ENCODE measurements at places on chromosomes 2 and 18.

DNA sequence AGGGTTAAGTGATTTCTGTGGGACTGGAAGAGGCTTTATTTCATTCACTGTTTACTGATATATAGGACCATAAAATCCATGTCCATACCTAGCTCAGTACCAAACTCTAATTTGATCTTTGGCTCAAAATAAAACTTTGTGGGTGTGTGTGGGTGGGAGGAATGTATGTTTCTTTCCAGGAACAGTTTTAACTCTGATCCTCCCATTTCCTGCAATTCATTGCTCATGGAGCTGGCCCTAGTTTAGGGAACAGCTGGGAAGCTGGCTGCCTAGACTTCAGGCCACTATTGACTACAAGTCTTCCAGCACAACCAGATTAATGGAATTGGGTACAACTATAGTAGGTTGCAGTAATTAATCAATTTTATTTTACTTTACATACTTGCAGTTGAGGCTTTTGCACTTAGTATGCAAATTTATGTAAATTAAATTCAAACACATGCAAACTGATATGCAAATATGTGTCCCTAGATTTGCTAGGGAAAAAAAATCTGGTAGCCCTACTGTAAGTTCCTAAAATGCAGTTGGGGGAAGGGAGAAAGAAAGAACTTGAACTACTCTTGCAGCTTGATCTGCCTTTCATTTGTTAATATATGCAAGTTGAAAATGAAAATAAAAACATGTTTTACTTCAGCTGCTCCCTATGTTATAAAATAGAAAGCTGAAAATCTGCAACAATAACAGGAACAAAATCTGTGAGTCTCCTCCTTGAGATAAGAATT lies 1070.3 kb upstream of the CELF4 start:
- no peak for DNase-seq

DNA sequence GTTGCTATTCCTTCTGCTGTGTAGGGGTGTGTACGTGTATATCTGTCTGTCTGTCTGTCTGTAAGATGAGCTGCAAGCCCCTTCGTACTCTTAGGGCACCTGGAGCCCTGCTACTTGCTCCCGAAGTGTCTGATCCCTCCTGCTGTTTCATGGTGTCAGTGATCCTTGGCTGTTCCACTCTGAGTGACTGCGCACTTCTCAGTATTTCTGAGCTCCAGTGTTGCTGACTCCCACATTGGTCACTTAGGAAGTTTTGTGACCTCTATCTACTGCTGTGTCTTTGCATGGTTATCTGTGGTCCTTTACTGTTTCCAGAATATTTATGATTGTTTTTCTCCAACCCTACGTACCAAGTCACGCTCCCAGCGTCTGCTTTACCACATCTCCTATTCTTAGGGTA lies 16.2 kb downstream of the SEMA4F start:
- DNase-seq, result no peak

DNA sequence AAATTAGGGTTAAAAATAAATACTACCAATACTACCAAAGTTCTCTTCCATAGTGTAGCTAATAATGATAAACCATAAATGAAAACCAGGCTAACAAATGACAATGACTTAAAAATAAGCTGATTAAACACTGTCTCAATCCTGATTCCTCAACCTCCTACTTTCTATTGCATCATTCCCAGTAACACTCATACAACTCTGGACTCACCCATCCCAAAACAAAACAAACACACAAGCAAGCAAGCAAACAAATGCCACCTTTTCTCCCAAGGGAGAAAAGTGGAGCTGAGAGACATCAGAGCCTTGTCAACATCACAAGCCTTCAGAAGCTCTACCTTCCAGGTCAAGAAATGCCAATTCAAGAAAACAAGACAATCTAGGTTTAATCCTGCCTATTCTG lies 620.7 kb downstream of the NYAP2 start:
- no peak for DNase-seq

GRCh38 chr2:100527440-100528015 lies 35.3 kb upstream of the PDCL3 start:
- no peak for DNase-seq

DNA sequence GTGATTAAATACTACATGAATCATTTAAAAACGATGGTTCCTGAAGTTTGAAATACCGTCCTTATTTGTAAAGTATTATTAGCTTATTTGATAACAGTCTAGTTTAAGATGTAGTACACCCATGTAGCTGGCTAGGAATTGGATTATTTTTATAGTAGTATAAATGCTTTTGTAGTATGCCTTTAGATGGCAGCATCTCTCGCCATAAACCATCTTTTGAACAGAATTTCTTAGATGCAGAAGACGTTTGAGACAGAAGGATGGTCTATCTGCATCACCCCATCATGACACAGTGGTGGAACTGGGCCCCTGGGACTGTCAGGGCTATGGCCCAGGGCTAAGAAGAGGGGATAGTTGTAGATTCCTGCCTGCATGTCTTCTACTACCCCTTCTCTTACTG lies 152.7 kb downstream of the WDSUB1 start:
- DNase-seq, result no peak

DNA sequence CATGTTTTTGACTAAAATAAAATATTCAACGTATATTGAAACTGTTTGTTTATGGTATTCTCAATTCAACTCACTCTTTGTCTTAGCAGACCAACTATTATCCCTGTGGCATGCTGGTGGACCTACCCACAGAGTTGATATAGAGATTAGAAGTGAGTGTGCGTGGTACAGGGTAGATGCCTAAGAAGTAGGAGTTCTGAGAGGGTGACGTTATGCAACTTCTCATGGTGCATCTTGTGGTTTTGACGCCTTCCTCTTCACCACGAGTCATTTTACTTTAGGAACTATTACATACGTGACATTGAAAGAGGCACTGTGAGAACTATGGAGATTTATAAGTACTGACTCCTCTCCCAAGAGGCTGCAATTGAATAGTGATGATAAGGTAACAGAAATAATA lies 26.6 kb upstream of the NAPG start:
- DNase-seq, result no peak

DNA sequence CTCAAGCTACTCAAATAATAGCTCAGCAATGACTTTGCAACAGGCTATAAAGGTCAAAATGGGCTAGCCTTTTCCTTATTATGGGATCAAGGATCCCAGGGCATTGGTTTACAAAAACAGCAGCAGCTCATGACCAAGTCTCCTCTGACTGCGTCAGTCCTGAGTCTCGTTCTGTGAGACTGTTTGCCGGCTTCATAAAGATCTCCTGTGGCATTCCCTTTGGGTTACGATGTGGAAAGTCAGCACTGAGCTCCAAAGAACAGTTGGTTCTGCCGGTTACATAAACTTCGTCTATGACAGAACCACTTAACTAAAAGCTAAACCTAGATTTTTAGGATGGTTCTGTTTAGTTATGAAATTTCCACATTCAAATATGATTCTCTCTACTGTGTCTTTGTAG lies 674.9 kb downstream of the ZEB2 start:
- DNase-seq, result no peak

DNA sequence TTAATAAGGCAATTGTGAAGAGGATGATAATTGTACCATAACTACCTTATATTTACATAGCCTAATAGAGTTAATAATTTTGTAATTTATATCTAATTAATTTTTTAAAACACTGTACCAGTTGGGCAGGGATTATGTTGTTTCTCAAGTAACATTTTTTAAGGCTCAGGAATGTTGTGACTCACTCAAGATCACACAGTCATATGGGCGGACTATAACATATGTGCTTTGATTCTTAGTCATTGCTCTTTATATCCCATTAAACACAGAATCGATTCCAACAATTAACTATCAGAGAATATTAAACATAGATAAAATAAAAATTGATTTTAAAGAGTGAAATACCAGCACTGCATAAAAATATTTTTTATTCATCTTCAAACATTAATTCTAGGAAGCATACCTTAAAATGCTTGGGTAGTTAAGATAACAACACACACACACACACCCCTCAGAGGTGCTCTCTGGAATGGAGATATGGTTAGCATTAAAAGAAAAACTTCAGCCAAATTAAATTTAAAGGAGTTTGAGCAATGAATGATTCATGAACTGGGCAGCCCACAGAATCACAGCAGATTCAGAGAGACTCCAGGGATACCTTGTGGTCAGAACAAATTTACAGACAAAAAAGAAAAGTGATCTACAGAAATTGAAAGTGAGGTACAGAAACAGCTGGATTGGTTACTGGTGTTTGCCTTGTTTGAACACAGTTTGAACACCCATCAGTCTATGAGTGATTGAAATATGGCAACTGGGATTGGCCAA lies 869.4 kb upstream of the ID2 start:
- DNase-seq, result no peak

DNA sequence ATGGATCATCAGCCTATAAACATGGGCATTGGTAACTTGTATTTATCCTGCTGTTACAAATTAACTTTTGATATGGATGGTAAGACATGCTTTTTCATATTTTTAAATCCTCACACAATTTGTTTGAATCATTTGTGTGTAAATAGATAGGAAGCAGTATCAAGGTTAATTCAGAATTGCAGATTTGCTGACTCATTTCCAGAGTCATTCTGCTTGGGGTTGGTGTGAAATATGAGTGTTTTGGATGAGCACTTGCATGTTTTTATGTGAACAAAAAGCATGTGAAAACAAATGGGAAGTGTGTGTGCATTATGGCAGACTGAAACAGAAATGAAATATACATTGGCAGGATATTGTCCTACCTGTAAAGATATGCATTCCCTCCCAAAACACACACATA lies 11.8 kb downstream of the CCDC85A start:
- DNase-seq, result no peak

GRCh38 chr2:238225911-238226697 lies 13.7 kb downstream of the HES6 start:
- no peak for DNase-seq

DNA sequence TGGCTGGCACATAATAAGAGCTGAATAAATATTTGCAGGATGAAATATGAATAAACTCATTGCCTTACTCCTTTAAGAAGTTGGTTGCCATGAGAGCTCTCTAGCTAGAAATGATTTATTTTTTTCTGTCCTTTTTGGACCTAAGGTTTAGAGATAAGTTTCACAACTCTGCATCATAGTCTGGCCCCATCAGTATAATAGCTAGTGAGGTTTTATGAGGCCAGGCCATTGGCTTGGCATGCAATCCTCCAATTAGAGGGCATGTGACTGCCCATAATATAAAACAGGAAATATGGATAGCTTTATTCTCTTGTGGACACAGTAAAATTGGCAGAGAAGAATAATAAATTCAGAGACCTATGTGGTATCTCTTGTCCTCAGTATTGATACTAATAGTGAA lies 26.2 kb upstream of the INSIG2 start:
- DNase-seq, result no peak

DNA sequence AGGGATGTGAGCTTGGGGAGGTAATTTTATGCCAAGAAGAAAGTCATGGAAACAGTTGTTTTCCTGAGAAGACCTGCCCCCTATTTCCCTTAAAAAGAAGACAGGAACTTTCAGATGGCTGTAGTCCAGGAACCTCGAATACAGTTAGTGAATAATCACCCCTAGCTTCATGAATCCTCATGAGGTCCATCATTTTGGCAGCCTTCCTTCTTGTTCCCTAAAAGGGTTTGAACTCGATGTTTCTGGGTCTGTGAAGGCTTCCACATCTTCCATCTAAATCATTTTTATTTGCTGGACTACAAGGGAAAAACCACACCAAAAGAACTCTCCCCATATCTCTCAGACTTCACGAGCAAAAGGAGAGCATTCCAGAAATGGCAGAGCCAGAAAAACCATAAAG lies 290.8 kb downstream of the SLC4A3 start:
- DNase-seq, result no peak

GRCh38 chr2:176488431-176488830 lies 219.2 kb downstream of the MTX2 start:
- DNase-seq, result no peak

GRCh38 chr2:177675350-177675821 lies 282.8 kb downstream of the AGPS start:
- no peak for DNase-seq

- DNase-seq, result no peak
Observed at GRCh38 chr2:168583064-168583709, 127.1 kb downstream of the CERS6 start.

DNA sequence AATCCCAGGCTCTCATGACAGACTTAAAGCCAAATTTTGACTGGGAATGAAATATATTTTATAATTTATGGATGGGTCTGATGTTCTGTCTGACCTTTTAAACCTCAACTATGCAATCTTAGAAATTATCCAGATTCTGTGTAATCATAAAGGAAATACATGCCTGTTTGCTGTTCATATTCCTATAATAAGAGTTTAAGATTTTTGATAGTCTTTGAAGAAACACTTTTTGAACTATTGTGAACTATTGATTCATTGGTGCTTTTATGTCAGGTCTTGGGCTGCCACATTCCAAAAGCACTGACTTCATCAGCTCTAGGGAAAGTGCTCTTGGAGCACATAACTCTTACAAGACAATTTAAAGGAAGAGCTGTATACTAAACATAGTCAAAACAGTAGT lies 64.2 kb downstream of the CCDC150 start:
- DNase-seq, result no peak

- DNase-seq, result peak; percentile 89
Observed at GRCh38 chr2:45814951-45815621, 163.6 kb downstream of the PRKCE start.

DNA sequence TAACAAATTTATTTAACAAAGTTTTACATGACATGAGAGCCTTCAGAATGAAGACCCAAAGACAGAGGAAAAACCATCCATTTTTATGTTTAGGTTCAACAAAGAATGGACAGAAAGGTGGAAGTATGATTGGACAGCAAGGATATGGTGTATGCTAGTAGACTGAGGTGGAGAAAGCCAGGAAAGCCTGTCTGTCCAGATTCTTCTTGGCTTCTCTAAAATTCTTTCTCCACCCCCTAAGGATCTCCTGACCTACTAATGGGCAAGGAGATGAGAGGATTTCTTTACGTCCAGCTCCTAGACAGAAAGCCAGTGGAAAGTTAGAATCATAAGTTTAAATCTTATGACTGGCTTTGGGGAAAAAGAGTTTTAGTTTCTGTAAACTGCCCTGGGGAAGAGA lies 3.0 kb downstream of the ATIC start:
- no peak for DNase-seq

GRCh38 chr2:113324684-113325160 lies 46.0 kb upstream of the PAX8 start:
- DNase-seq, result no peak

DNA sequence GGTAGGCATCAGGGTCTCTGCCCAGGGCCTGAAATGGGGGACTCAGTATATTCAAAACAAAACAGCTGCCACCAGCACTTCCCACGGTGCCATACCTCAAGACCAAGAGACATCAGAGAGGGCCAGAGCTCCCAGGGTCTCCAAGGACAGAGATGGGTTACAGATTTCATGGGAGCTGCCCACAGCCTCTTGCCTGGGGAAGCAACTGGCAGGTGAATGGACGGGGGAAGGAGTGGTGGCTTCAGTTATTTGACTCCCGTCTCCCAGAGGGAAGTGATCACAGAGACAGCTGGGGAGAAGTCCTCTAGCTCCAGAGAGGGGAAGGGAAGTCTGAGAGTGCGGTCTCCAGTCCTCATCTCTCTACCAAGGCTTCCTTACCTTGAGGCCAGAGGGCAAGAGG lies 15.8 kb upstream of the SFXN5 start:
- DNase-seq, result no peak

- no peak for DNase-seq
Observed at GRCh38 chr2:172993931-172994717, 81.5 kb upstream of the MAP3K20 start.
